PC-9 (cell line): ENCODE measurements at places on chromosomes 6 and 20. TPM values are rescaled to one million over a fixed set of nuclear protein-coding genes. Genes with fewer than 3 reads are reported as not detected.

DNA sequence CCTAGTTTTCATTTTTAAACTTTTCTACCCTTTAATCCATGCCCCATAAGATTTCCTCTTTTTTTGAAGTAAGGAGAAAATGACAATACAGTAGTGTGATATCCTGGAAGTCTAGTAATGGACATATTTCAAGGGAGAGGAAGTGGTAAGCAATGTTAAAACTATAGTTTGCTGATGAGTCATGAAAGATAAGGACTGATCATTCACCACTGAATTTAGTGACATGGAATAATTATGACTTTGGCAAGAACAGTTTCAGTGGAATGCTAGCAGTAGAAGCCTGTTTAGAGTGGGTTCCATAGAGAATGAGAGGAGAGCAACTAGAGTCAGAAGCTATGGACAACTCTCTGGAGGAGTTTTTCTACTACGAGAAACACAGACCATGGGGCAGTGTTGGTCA, 24.9 kb upstream of the SLC2A12 start:
- H3K4me3 ChIP-seq: no peak overlapping the region
- DNase-seq: peak; percentile 88
- H3K4me1 ChIP-seq: peaks cover 32% of the 10 kb centered on the region
- no peaks in the 10 kb centered on the region for H3K27me3 ChIP-seq
- peak overlapping the region; percentile 28 for H3K27ac ChIP-seq

GRCh38 chr20:14234666-14235295, 102.6 kb downstream of the FLRT3 start:
- H3K4me3 ChIP-seq: no peak overlapping the region
- H3K36me3 ChIP-seq: no peaks in the 10 kb centered on the region
- H3K27me3 ChIP-seq: no peaks in the 10 kb centered on the region
- DNase-seq: peak; percentile 43
- peak overlapping the region; percentile 32; the same call in 1 of the 2 replicates for H3K27ac ChIP-seq

GNRH2 gene
- 0.65 and 1.1 TPM in 2 replicates for total RNA-seq

PRR18 gene
- total RNA-seq: not detected in 2 replicates

GRCh38 chr6:30163090-30163917, at the start of gene TRIM15:
TRIM15 (plus strand) TSS chr6:30163546; CDS start chr6:30163685, 139 bp downstream.
- no peaks in the 10 kb centered on the region for H3K4me1 ChIP-seq
- no peaks in the 10 kb centered on the region for H3K36me3 ChIP-seq
- no peak within 1 kb of the TSS for H3K27ac ChIP-seq
- DNase-seq: peak; percentile 31
- peaks cover 5% of the 10 kb centered on the region for H3K27me3 ChIP-seq

DNA sequence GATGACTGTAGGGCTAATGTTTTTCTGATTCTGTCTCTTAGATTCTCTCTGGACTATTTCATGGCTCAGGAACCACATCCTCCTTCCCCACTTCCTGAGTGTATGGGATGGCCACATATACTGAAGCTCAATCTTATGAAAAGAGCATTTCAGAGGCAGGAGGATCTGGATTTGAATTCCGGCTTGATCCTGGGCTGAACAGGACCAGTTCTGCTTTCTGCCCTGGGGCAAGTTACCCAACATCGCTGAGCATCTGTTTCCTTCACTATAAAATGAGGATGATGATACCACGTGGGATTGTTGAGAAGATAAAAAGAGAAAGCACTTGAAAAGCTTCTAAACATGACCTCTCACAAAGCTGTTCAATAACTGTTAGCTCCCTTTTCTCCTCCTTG, 168.4 kb upstream of the TNFAIP3 start:
- no peak overlapping the region for H3K27ac ChIP-seq
- H3K27me3 ChIP-seq: no peaks in the 10 kb centered on the region
- no peak for DNase-seq
- no peaks in the 10 kb centered on the region for H3K36me3 ChIP-seq
- H3K4me1 ChIP-seq: peaks cover 17% of the 10 kb centered on the region

- no peaks in the 10 kb centered on the region for H3K36me3 ChIP-seq
- peaks cover 10% of the 10 kb centered on the region; the same call in 1 of the 2 replicates for H3K27me3 ChIP-seq
- no peak for DNase-seq
- H3K4me1 ChIP-seq: no peaks in the 10 kb centered on the region
- H3K27ac ChIP-seq: no peak overlapping the region
- no peak overlapping the region for H3K4me3 ChIP-seq
Measured at GRCh38 chr6:166106076-166106686, 61.5 kb downstream of the TBXT start.

DNA sequence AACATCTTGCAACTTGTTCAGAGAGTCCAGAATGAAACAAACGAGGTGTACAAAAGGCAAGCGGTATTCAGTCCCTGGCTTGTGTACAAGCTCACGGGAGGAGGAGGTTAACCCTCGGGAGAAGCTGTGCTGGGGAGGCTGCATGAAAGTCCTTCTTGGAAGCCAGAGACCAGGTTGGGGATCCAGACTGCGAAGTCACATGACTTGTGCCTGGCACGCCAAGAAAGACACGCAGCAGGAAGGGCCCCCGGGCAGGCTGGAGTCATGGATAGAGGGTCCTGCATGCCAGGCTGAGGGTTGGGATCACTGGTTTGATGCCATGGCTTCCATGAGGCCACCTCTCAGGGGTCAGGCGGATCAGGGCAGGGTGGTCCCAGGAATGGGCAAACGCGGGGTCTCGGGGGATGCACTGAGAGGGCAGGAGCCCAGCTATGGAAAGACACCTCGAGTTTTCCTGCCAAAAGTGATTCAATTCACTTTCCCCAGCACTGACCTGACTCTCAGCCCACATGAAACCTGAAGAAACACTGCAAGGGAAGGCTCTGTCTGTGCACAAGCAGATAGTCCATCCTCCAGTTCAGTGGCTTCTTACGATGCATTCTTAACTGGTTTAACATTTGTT, 79.4 kb downstream of the DLL1 start:
- no peak for DNase-seq
- no peaks in the 10 kb centered on the region for H3K36me3 ChIP-seq
- H3K4me3 ChIP-seq: no peak overlapping the region
- no peak overlapping the region for H3K27ac ChIP-seq
- no peaks in the 10 kb centered on the region for H3K4me1 ChIP-seq

TMEM244 gene
- total RNA-seq: not detected in 2 replicates

C6orf52 gene
- total RNA-seq: 6.1 and 6.2 TPM in 2 replicates

DNA sequence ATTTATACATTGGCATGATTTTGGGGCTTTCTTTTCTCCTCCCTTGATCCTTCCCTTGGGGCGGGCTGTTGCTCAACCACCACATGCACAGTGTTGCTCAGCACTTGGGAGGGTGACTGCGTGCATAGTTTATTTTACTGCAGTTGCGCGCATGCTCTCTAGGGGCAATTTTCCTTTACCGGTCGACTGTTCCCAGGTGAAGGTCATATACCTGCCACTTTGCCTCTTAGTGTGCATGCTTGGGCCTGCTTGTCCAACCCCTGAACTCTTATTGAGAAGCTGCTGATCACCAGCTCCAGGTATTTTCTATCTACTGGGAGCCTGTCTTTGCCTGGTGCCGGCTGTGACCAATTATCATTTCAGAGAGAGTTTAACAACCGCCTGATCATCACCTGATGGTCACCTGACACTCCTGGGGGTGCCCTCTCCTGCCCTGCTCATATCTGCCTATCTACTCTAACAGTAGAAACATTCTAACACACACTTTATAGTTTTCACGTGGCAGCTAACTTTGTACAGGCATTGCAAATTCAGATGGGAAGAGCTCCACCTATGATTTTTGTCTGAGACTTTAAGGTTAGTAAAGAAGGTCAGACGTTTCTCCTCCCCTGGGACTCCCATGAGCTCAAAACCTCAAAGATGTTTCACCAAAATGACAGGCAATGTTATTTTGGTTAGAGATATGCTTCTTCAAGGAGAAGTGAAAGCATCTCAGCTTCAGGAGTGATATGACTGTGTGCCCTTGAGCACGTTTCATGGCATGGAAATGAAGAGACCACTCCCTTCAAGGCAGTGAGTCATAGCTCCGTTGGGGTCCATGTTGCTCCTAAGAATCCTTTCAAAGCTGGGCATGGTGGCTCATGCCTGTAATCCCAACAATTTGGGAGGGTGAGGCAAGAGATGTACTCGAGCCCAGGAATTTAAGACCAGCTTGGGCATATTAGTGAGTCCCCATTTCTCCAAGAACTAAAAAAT, 227.5 kb upstream of the MYLIP start:
- H3K4me3 ChIP-seq: no peak overlapping the region
- peaks cover 9% of the 10 kb centered on the region; the same call in 1 of the 2 replicates for H3K27me3 ChIP-seq
- no peaks in the 10 kb centered on the region for H3K36me3 ChIP-seq
- H3K4me1 ChIP-seq: no peaks in the 10 kb centered on the region

GRCh38 chr20:32792316-32792715, 27.4 kb upstream of the MAPRE1 start:
- H3K27ac ChIP-seq: no peak overlapping the region
- no peak overlapping the region for H3K4me3 ChIP-seq
- H3K27me3 ChIP-seq: no peaks in the 10 kb centered on the region
- no peaks in the 10 kb centered on the region for H3K4me1 ChIP-seq
- no peak for DNase-seq
- no peaks in the 10 kb centered on the region for H3K36me3 ChIP-seq

- DNase-seq: no peak
- no peak overlapping the region for H3K27ac ChIP-seq
- H3K27me3 ChIP-seq: no peaks in the 10 kb centered on the region
- no peaks in the 10 kb centered on the region for H3K4me1 ChIP-seq
- no peak overlapping the region for H3K4me3 ChIP-seq
Measured at GRCh38 chr6:75113446-75113845, 92.4 kb downstream of the COL12A1 start.

DNA sequence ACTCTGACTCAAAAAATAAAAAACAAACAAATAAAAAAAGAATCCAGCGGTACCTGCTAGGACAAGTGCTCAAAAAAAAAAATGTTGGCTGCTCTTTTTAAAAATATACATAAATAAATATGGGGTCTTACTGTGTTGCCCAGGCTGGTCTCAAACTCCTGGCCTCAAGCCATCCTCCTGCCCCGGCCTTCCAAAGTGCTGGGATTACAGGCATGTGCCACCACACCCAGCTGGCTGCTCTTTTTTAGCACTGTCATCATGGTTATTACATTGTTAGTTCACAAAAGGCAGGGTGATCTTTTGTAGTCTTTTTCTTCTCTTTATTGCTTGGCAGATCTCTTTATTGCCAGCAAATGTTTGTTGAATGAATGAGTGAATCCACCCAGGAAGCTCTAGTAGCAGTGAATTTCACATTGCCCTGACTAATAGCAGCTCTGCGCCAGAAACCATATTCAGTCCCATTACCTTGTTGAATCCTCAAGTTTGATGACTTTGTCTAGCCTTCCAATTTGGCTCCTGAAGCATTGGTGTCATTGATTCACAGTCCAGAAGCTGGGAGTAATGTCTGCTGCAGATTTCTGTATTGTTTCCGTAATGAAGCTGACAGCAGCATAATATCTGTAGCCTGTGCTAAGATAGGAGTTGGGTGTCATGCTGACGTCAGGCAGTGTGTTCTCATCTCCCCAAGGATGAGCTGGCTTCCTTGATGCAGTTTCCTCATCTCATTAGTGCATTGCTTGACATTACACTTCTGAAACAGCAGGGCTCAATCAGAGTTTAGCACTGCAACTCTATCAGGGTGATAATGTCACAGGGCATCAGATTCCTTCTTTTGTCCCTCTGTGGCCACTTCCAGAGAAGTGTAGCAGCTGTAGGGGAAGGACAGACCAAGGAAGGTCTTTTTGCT, 84.9 kb upstream of the TGM3 start:
- H3K27me3 ChIP-seq: peaks cover 42% of the 10 kb centered on the region
- H3K4me1 ChIP-seq: no peaks in the 10 kb centered on the region
- no peaks in the 10 kb centered on the region for H3K36me3 ChIP-seq
